ENCODE measurements at places on chromosomes 16 and 17.

DNA sequence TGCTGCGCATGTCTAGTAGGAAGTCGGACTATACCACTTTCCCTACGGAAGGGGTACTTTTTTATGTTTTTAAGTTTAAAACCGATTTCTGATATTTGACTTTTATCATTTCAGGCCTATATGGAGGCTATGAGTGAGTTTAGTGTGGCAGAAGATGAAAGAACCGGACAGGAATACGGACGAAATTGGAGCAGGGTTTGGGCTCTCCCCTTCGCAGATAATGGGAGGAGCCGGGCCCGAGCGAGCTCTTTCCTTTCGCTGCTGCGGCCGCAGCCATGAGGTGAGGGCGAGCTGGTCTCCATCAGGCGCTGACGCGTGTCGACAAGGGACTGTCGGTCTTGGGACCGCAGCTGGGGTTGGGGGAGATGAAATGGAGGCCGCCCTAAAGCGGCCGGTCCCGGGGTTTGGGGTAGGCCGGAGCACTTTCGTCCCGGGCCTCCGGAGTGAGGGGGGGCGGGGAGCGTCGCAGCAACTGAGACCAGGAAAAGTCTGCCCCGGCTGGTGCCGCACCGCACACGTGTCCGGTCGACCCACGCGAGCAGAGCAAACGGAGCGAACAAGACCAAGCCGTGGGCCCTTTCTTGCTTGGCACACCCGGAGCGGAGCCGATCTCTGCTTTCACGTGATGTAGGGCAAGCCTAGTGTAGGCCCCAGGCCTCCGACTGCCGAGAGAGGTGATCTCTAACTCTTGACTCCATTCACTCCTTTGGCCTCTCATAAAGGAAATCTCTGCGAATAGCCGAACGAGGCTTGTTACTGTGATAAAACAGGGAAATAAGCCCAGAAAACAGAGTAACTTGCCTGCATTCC lies at the start of gene RPL19:
RPL19 (plus strand) TSS at position 214 of the 810 bp plus-strand sequence; CDS start at position 276, 62 bp downstream.
- H3K4me1 ChIP-seq = peaks cover 60% of the 10 kb centered on the region
- H3K27ac ChIP-seq = peak within 1 kb of the TSS; percentile 100
- DNase-seq = peak; percentile 82
- H3K27me3 ChIP-seq = peaks cover 3% of the 10 kb centered on the region

DNA sequence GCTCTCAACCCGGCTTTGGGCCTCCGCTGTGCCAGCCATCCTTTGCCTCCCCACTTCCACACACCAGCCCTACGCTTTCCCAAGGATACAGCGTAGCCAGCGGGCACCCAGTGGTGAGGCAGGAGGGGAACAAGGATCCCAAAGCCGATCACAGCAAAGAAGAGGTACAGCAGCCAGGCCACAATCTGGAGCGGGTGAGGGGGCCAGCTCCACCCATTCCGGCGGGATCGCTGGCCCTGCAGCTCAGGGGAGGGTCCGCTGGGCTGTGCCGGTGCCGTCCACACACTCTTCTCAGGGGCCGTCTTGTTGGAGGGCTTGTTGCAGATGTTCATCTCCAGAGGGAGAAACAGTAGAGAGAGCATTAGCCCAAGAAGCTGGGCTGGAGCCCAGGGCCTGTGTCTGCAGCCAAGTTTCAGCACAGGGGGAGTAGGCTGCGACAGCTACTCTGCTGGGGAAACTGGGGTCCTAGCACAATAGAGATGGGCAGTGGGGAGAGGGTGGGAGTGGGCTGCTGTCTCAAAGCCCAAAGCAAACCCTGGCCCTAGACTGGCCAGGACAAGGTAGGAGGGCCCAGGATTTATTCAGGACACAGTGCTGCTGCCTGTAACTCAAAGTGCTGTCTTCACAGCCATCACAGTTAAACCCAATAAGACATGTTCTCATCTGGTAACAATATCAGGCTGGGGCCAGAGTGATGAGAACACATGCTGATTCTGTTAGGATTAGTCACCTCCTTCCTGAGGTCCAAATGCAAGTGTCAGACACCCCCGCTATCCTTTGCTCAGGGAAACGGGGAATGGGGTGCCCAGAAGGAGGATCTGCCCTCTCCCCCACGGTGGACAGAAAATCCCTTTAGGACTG lies 9.9 kb downstream of the ZDHHC1 start:
- no peak overlapping the region for H3K27ac ChIP-seq
- DNase-seq = no peak
- H3K4me3 ChIP-seq = no peak overlapping the region

DNA sequence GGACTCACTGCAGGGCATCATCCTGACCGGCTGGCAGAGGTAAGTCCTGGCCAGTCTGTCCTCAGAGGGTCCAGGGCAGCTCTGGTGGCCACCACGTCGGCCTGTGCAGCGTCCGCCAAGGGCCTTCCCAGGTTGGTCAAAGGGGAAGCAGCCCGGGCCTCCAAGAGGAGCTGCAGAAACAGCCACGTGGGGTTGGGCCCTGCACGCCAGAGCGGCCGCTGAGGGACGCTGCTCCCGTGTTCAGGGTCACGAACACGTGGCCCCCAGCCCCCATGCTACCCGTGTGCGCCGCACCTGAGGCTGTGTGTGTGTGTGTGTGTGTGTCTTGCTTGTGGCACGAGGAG lies 13.3 kb downstream of the CYBC1 start:
- no peaks in the 10 kb centered on the region for H3K27me3 ChIP-seq
- DNase-seq = no peak
- no peak overlapping the region for H3K4me3 ChIP-seq
- H3K4me1 ChIP-seq = peaks cover 11% of the 10 kb centered on the region
- H3K36me3 ChIP-seq = no peaks in the 10 kb centered on the region
- H3K27ac ChIP-seq = no peak overlapping the region

- no peaks in the 10 kb centered on the region for H3K27me3 ChIP-seq
- peaks cover 61% of the 10 kb centered on the region for H3K36me3 ChIP-seq
- H3K27ac ChIP-seq = no peak overlapping the region
- no peak for DNase-seq
- H3K4me1 ChIP-seq = peaks cover 34% of the 10 kb centered on the region
Measured at GRCh38 chr16:11734653-11735043, 8.0 kb downstream of the TXNDC11 start.

DNA sequence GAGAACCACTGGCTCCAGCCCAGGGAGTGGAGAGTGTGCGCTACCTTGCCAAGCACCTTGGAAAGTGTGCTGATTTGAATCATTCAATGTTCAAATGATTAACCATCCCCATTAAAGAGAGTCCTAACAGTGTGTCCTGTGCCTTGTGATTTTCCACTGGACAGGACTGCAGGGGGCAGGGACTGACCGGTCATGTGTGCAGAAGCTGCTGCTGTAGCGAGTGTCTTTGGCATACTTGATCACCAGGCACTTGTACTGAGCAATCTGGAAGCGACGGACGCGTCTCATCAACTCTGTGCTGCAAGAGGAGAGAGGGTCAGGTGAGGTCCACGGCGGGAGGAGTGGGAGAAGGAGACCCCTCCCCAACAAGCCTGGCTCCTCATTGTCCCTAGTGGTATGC lies 2.0 kb downstream of the TK1 start:
- peaks cover 32% of the 10 kb centered on the region for H3K4me1 ChIP-seq
- no peaks in the 10 kb centered on the region for H3K27me3 ChIP-seq
- peak overlapping the region; percentile 53 for H3K27ac ChIP-seq
- H3K36me3 ChIP-seq = peaks cover 39% of the 10 kb centered on the region
- no peak for DNase-seq
- peak overlapping the region; percentile 84 for H3K4me3 ChIP-seq

- H3K36me3 ChIP-seq = no peaks in the 10 kb centered on the region
- H3K27ac ChIP-seq = no peak overlapping the region
- DNase-seq = no peak
- H3K4me3 ChIP-seq = no peak overlapping the region
- H3K27me3 ChIP-seq = no peaks in the 10 kb centered on the region
Measured at GRCh38 chr17:35166526-35166925, 18.9 kb downstream of the UNC45B start.

DNA sequence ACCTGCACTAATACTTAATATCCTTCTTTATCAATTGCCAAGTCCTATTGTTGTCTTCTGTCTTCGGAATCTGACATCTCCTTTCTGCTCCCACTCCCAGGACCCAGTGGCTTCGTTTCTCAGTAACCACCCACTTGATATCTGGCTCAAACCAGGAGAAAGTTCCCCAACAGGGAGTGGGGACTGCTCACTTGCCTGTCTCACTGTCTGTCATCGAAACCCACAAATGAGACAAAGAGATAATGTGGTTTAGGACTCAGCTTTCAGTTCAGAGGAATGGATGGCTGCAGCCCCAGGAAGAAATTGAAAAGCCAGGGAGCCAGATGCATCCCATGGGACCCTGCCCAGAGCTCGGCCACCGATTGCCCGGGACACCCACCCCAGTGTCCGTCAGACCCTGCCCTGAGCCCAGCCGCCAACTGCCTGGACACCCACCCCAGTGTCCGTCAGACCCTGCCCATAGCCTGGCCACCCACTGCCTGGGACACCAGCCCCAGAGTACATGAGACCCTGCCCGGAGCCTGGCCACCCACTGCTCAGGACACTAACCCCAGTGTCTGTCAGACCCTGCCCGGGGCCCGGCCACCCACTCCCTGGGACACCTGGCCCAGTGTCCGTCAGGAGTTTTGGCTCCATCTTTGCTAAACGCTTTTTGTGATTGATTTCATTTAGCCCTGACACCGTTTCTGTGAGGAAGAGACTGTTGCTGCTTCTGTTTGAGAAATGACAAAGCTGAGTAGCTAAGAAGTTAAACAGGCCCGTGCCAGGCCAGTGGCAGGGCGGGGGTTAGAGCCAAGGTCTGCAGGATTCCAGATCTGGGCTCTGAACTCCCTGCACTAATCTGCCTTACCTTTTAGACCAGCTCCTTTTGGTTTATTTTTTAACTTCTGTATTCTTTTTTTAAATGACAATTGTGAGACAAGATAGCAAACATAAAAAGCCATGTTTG lies 251.4 kb downstream of the PHKB start:
- peak overlapping the region; percentile 31 for H3K27ac ChIP-seq
- H3K27me3 ChIP-seq = peaks cover 3% of the 10 kb centered on the region
- H3K36me3 ChIP-seq = no peaks in the 10 kb centered on the region
- peaks cover 3% of the 10 kb centered on the region for H3K4me1 ChIP-seq
- DNase-seq = no peak
- H3K4me3 ChIP-seq = no peak overlapping the region

- no peaks in the 10 kb centered on the region for H3K36me3 ChIP-seq
- DNase-seq = no peak
- H3K4me3 ChIP-seq = no peak overlapping the region
- no peak overlapping the region for H3K27ac ChIP-seq
Measured at GRCh38 chr17:28484296-28484695, 10.9 kb downstream of the SLC13A2 start.

GRCh38 chr17:53919356-53919755 lies 96.6 kb downstream of the KIF2B start:
- no peaks in the 10 kb centered on the region for H3K27me3 ChIP-seq
- DNase-seq = no peak
- H3K4me1 ChIP-seq = no peaks in the 10 kb centered on the region
- H3K36me3 ChIP-seq = no peaks in the 10 kb centered on the region
- H3K27ac ChIP-seq = no peak overlapping the region

DNA sequence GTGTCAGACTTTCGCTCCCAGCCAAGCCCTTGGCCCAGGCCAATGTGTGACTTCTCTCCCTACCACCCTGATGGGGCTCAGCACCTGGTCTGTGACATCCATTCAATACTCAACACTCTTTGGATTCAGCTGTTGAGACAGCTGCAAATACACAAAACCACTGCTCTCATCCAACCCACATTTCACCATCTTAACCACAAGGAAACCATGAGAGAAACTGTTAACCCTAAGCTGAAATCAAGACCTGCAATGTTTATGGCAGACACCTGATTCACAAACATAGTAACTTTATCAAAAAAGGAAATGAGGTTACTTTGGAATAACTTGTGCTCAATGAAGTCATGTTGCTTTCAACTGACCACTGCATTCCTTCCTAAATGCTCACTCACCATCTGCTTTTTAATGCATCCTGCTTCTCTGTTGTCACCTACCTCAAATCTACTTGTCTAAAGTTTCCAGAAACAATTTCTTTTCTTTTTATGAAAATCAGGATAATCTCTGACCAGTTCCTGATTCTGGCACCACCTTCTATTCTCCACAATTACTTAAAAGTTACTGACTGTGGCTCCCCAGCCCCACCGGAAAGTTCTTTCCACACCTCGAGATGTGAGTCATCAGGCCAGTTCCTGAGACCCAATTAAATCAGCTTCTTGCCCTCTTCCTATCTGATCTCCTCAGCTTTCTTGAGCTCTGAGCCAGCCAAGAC lies 88.2 kb downstream of the NOG start:
- H3K4me1 ChIP-seq = peaks cover 12% of the 10 kb centered on the region
- H3K27ac ChIP-seq = no peak overlapping the region
- peak; percentile 22 for DNase-seq
- no peak overlapping the region for H3K4me3 ChIP-seq

GRCh38 chr17:62724398-62725146 lies 83.5 kb downstream of the MARCHF10 start:
- peak; percentile 77 for DNase-seq
- peaks cover 39% of the 10 kb centered on the region for H3K4me1 ChIP-seq
- peak overlapping the region; percentile 46 for H3K4me3 ChIP-seq
- H3K27ac ChIP-seq = peak overlapping the region; percentile 76
- H3K36me3 ChIP-seq = no peaks in the 10 kb centered on the region

DNA sequence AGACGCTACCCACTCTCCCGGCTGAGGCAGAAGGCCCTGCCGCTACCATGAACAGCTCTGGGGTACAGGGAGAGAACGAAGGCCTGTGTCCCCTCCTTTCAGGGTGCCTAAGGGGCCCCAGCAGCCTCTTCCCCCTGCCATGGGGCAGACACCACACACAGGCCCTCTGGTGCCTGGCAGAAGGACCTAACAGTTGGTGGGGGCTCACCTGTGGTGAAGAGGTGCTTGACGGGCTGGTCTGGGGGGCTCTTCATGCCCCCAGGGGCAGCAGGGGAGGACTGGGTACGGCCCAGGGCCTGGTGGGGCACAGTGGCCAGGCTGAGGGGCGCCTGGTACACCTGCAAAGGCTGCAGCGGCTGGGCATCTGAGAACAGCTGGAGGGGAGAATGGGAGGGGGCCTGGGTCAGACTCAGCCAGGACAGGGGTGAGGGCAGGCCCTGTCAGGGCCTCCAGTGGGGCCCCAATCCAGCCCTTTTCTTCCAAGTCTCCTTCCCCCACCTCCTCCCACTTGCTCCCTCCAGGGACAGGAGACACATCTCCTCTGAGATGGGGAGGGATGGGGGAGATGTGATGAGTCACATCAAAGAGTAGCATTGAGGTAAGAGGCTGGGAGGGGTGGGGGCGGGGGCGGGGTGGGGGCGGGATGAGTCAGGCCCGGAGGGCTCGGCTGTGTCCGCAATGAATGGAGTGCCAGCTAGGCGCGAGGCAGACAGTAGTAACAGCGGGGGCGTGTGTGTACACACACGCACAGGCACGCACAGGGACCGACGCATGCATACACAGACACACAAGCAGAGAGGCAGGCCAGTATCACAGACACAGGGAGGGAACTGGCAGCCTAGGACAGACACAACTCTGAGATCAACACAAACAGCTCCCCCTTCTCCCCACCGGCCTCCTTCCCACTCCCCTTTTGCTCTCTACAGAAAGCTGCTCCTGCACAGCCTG lies 16.1 kb downstream of the G6PC3 start:
- DNase-seq = peak; percentile 52
- H3K4me3 ChIP-seq = no peak overlapping the region
- H3K27ac ChIP-seq = peak overlapping the region; percentile 13

All from activated naive CD8-positive, alpha-beta T cell treated with anti-CD3 and anti-CD28 coated beads, Interleukin-2, amount 50 U/mL, for 24 hours (primary cell).